ENCODE measurements at places on chromosomes 12 and 14.
A peak's percentile ranks its signal among the peaks of the same experiment; 100 is the strongest.

GRCh38 chr12:3033539-3033867 is 43.7 kb upstream of the TSPAN9 start:
- no peak for DNase-seq

DNA sequence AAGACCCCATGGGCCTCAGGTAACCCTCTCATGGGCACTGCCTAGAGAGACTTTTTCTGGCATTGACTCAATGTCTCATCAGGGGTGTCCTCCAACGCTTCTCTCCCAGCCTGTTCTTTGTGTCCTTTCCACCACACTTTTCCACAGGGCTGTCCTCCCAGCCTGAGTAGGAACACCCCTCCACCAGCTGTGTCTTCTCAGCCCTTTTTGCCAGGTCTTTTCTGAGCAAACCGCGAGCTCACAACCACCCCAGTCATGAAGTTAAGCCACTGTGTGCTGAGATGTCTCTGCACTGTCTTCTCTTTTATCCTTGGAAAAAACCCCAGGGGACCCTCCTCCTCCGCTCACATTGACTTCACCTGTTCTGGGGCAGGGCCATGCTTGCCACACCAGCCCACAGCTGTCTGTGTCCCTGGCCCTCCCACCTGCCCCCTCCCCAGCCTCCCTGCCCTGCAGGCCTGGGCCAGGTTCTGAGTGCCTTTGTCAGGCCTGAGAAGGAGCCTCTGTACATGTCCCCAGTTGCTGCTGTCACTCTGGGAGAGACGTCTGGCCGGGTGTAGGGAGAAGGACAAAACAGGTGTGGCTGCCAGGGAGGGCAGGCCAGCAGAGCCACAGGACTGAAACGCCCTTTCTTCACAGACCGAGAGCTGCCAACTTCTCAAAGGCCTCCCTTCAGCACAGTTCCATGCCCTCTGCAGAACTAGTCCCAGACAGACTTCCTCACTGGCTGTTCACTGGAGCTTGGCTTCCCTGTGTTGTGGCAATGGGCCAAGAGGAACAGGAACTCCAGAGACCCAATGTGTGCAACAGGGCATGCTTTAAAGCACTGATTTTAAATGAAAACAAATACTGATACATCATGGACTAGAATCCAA is 50.5 kb upstream of the PNMA1 start:
- no peak for DNase-seq

DNA sequence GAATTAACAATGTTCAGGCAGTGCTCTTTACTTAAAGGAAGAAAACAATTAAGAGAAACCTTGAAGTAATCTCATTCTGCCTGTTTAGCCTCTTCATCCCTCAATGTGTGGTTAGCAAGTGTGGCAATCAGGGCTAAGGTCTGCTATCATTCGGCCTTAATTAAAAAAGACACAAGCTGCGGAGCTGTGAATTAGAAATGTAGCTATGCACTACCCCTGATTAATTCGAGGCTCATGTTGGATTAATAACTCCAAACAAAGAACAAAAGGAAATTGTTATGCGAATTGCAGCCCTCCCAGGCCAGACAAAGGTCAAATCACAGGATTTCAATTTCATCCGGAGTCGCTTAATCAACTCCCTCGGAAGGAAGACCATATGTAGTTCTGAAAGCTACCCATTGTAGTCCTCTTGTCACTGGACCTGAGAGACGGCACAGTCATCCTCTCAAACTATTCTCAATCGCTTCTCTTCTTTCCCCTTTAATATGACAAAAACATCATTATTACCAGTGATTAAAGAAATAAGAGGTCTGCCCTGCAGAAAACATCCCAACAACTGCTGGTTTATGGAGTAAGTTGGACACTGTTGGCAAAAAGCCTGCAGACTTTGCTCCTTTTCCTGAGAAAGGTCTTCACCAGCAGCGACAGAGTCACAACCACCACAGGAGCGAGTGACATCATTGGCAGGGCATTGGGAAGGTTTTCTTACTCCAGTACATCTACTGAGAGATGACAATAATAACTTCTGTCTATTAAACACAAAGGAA is 71.1 kb upstream of the SOX5 start:
- no peak for DNase-seq

DNA sequence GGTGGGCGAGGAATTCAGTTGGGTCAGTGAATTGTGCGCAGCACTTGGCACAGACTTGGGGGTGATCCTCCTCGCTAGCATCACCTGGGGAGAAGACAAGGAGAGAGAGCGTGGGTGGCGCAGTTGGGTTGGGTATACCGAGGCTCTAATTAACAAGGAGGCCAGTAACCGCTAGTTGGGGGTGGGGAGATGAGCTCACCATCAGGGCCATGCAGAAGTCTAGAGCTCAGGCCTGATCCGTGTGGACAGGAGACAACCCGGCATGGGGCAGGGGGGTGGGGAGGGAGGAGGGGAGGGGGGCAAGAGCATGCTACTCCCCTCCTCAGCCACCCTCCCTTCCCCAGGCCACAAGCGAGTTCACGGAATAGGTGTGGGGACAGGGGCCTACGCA is 580 bp downstream of the SALL2 start:
- peak; percentile 15 for DNase-seq

Data from HuH-7 (cell line).